Stimulated activated CD4-positive, alpha-beta T cell treated with anti-CD3 and anti-CD28 coated beads, TNF-alpha, amount 100 ng/mL, for 1 hour (primary cell): ENCODE measurements at places on chromosomes 1 and 21.

DNA sequence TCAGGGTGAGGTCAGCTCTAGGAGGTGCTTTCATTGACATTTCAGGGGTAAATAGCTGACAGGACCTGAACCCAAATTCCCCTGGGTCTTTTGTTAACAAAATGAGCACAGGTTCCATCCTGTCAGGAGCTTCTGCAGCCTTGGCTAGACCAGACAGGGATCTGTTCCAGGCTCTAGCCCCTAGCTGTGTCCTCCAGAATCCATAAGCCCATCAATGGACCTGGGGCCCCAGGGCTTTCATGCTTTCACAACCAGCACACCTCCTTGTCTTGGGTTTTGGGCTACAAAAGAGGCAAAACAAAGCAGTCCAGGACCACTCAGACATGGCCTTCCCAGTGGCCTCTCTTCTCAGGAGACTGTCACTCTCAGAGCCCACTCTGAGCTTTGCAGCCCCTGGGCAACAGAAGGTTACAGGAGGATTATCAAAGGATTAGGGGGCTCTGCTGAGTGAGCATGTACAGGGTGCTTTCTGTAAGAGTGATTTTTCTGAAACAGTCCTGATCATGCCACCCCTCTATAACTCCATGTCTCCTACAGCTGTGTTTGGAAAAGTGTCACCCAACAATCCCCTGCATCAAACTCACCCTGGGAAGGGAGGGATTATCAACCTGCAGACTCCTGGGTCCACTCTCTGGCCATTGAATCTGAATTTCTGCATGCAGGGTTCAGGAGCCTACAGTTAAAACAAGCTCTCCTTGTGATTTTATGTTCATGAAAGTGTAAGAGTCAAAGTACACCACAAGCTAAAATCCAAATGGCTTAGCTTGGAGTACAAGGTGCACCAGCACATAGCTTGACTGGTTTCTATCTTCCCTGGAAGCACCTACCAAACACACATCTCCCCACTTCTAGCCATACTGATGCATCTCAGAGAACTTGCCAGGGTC is 67.7 kb upstream of the GCLM start:
- no peak for DNase-seq

DNA sequence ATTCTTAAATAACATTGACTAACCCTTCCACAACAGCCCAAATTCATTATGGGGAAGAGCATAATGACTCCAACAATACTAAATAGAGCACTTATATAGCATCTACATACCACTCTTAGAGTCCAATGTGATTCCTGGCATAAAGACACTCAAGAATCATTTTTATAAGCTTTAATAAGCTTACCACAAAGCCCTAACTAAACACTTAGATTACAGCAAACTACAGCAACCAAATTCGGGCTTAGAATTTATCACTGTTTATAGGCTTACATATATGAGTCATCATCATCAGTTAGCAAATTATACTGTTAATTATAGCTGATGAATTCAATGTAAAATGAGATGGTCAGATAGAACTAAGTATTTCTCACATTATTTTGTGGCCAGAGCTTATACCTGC is 7.3 kb downstream of the SCYL3 start:
- no peak for DNase-seq

DNA sequence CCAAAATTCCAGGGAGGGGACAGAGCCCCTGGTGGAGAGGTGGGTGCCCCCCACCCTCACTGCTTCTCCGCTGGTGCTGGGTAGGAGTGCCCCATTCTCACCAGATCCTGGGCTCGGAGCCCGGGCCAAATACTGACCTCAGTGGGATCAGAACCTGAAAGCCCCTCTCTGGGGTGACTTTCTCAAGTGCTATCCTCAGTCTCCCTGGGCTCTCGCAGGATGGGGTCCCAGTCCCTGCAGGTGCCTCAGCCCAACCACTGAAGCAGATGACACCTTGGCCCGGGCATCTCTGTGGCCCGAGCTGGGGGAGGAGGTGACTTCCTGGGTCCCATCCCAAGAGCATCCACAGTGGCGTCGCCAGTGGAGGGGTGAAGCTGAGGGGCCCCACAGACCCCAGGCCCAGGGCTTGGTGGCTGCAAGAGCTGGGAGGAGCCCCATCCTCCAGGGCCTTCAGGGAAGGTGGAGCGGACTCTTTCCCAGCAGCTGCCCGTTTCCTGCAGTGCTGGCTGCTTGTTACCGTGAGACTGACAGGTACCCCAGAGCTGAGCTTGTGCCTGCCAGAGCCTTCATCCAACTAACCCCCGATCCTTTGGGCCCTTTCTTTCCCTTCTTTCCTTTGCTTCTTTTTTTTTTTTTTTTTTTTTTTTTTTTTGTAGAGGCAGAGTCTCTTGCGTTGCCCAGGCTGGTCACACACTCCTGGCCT is 3.9 kb upstream of the FNDC10 start:
- DNase-seq = no peak

GRCh38 chr1:240823357-240823756 is 211.4 kb upstream of the GREM2 start:
- DNase-seq = no peak

DNA sequence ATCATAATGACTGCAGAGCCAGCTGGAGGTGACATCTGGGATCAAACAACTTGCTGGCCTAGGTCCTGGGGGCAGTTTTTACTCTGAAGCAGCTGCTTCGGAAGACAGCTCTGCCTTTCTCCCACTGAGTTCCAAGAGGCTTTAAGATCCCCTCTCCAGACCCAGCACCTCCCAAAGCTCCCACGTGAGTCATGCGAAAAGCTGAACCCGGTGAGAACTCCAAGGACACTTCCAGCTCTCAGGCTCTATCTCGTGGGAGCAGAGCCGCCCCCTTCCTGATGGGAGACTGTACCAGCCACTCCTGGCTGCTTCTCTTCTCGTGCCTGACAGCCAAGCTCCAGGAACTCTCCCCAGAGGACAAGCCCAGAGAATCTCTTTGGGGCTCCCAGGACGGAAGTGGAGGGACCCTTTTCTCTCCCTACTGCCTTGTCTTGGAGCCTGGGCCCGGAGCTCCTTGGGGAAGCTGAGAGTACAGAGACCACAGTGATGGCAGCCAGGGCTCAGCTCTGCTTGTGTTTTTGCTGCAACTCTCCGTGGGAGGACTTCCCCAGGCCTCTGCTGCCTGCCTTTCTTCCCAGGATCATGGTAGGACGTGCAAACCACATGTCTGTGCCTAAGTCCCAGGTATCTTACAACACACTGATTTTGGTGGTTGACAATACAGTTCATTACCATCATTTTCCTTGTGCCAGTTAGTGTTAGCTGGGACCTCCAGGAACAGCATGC is 40.6 kb downstream of the STUM start:
- DNase-seq = no peak

DNA sequence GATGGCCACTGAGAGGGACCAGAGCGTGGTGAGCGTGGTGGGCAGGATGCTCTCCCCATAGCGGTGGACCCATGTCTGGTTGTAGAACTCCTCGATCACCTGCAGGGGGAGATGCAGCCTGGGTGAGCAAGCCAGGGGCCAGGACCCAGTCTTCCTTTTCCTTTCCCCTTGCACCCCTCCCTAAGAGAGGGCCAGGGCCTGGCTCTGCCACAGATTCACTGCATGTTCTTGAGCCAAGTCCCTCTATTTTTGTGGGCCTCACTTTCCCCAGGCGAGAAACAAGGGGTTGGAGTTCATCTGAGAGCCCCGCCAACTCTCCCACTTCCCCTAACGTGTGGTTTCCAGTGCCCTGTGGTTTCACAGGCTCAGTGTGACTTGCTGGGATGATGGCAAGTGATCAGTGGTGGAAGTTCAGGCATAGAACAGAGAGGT is 27.5 kb downstream of the SLC2A1 start:
- DNase-seq = no peak

- DNase-seq = no peak
Observed at GRCh38 chr21:34501716-34502115, 10.3 kb downstream of the KCNE1 start.
